Endothelial cell of umbilical vein (primary cell): ENCODE measurements at places on chromosomes 12 and 14. TPM values are rescaled to one million over a fixed set of nuclear protein-coding genes. Genes with fewer than 3 reads are reported as not detected.

The TSPAN19 gene
- not detected in 2 replicates for total RNA-seq

The GALNT6 gene
- total RNA-seq = 38.3 and 39.2 TPM in 2 replicates

The KLHDC1 gene
- 1.2 and 1.6 TPM in 2 replicates for total RNA-seq

The FGF6 gene
- not detected in 2 replicates for total RNA-seq

The CEBPE gene
- not detected in 2 replicates for total RNA-seq

The NPFF gene
- total RNA-seq = not detected in 2 replicates

The PLBD1 gene
- total RNA-seq = 0.14 TPM in 1 of 2 replicates, not detected in the other

The TMEM233 gene
- total RNA-seq = not detected in 2 replicates

The POTEG gene
- total RNA-seq = not detected in 2 replicates

The SPX gene
- not detected in 2 replicates for total RNA-seq

The TBX3 gene
- 1.1 and 2.0 TPM in 2 replicates for total RNA-seq

The FZD10 gene
- total RNA-seq = not detected in 2 replicates

The ACADS gene
- total RNA-seq = 8.2 and 9.5 TPM in 2 replicates
